ENCODE measurements at places on chromosomes 3 and 15. TPM values are rescaled to one million over a fixed set of nuclear protein-coding genes. Genes with fewer than 3 reads are reported as not detected.

UBE2Q2 gene
- total RNA-seq: 26.1 TPM

DNA sequence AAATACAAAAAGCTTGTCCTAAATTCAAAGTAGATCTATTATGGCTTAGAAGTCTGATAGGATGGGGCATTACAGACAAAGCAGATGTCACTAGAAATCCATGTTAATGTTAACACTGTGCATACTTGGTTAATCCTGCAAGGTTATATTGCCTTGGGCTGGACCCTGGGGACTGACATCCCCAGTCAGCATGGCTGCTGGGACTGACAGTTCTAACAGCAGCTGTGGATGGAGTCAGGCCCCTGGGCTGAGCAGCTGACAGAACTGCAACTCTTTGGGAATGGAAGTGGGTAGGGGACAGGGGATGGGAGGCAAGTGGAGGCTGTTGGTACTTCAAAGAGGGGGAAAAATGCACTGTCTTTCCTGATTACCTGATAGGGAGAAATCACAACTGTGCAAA is 7.5 kb downstream of the P2RY1 start:
- no peak for DNase-seq

GRCh38 chr3:59425942-59426341 is 376.1 kb upstream of the CFAP20DC start:
- no peak for DNase-seq

DNA sequence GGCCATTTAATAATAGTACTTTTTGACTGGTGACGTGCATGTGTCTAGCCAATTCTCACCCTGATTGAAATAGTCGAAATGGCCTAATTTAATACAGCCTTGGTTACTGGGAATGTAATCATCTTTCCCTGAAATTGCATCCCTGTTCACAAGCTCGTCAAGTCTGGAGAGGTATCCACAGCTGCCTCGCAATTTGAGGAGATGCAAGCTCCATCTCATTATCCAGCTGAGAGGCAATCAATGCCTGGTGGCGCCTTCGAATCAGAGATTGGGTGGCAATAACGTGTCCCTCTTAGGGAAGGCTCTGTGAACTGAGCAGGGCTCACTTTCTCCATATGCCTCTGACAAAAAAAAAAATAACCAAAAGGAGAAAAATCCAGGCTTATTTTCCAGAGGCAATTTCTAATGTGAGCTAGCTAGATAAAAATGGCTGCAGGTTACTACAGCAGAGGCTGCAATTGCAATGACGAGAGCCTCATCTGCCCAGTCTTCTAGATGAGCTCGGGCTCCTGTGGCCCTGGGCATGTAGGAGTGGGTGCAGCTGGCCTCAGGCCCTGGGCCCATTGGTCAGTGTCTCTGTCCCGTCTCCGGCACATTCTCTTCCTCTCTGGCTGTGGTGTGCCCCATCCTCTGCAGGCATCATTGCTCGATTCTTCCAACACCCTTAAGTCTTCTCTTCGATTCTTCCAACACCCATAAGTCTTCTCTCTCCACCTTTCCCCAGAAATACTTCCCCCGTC is 487.5 kb downstream of the GABRG3 start:
- DNase-seq: no peak

- DNase-seq: no peak
Measured at GRCh38 chr3:192106543-192106942, 620.8 kb downstream of the FGF12 start.

All from WTC11 (cell line).